ENCODE measurements at places on chromosomes 2 and 18.

DNA sequence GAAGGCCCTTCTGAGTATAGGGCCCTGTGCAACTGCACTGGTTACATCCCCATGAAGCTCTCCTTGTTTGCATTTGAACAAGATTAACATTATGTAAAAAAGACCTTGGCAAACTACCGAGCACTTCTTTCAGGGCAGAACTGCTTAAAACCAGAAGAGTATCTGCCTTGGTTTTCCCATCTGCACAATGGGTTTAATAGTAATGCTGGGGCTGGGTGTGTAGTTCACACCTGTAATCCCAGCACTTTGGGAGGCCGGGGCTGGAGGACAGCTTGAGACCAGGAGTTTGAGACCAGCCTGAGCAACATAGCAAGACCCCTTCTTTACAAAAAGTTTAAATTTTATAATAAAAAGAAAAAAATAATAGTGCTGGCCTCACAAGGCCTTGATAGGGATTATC lies 8.5 kb downstream of the PLA2R1 start:
- no peak for DNase-seq

DNA sequence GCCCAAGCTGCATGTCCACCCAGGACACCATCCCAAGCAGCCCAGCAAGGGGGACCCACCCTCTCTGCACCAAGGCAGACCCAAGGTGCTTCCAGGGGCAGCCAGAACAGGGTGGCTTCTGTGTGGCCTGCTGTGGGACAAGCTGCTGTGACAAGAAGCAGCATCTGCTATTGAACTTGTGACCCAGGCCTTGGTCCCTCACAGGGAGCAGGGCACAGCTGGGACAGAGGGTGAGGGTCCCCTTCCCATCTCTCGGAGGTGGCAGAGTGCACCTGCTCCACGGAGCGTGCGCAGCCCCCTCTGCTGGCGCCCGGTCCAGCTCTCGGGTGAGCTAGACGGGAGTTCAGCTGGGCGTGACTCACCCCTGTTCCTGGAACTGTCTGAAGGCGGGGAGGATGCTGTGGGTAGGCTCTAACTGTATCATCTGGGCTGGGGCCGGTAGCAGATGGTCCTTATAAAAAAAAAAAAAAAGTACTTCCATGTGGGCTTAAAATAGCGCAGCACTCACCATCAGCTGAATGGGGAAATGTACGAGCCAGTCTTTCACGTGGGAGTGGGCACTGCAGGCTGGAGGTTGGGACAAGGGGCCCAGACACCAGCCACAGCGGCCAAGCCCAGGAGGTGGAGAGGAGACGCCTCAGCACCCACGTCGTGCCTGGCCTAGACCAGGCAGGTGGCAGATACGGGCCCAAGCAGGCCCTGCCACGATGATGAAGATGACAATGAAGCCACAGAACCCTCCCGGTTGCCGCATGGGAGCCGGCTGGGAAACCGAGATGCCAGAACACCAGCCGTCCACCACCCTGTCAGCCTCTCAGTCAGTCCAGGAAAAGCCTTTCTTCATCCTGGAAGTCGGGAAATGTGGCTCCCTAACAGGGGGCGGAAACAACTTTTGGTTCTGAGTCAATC lies 136.8 kb upstream of the ID2 start:
- DNase-seq = peak; percentile 92

- no peak for DNase-seq
Observed at GRCh38 chr2:240160291-240161086, 20.0 kb upstream of the OTOS start.

DNA sequence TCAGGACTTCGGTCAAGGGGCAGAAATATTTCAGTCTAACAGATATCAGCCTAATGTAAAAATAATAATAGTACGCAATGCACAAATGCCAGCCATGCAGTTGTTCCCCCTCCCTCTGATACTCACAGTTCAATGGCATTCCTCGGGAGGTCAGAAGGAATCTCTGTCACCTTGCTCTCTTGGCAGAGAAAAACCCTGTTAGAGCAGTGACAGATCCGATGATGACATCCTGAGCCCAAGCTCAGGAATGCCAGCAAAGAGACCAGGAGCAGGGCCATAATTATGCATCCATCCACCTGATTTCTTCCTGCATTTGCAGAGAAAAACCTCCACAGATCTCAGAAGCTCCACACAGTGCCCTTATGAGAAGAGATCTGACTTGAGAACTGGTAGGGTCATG lies at the start of gene FSHR:
Gene FSHR (minus strand): TSS at position 376 of the 400 bp plus-strand sequence. CDS start 98 bp downstream, at position 278.
- DNase-seq = no peak

DNA sequence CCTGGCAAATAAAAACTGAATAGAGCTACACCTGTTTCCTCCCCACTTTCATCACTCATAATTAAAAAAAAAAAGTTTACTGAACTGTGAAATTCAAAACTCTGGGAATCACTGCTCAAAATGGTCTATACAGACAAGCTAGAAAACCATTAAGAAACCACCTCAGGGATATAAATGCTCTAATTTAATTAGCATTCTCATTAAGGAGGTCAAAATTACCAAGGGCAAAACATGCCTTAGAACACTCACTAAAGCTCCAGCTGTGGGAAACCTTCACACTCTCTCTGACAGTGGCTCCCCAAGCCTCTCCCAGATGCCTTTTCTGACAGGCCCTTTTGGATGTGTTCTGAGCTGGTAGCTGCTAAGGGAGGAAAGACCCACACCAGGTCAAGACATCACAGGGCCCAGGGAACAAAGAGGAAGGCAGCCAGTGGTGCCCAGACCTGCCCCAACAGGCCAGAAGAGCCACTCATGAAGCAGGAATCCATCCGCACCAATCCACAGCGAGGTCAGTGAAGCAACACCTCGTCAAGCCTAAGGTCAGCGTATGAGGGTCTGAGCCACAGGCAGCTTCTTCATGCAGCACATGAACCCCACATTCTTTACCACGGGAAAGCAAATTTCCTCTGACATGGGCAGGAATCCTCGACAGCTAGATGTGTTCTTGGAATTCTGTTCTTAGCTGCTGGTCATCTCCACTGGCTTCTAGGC lies 35.6 kb downstream of the XDH start:
- DNase-seq = no peak

GRCh38 chr2:150681120-150681804 lies 193.8 kb upstream of the RND3 start:
- DNase-seq = no peak

- DNase-seq = no peak
Observed at GRCh38 chr2:88227446-88227845, 57.3 kb downstream of the THNSL2 start.

- no peak for DNase-seq
Observed at GRCh38 chr18:67376372-67376771, 140.1 kb downstream of the DSEL start.

DNA sequence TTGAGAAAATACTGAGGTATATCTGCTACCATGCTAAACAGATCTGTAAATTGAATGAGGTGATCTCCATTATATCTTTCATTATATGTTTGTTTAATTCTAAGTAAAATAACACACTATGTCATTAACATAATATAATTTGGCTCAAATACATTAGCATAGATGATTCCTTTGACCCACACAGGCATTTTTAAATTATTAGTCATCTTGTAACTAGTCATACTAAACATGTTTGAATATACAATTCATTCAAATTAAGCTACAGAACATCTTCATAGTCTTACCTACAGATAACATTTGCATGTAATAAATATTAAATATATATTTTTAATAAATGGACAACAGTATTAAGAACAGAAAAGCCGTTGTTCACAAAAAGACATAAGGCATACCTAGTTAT lies 52.7 kb upstream of the KYNU start:
- no peak for DNase-seq

DNA sequence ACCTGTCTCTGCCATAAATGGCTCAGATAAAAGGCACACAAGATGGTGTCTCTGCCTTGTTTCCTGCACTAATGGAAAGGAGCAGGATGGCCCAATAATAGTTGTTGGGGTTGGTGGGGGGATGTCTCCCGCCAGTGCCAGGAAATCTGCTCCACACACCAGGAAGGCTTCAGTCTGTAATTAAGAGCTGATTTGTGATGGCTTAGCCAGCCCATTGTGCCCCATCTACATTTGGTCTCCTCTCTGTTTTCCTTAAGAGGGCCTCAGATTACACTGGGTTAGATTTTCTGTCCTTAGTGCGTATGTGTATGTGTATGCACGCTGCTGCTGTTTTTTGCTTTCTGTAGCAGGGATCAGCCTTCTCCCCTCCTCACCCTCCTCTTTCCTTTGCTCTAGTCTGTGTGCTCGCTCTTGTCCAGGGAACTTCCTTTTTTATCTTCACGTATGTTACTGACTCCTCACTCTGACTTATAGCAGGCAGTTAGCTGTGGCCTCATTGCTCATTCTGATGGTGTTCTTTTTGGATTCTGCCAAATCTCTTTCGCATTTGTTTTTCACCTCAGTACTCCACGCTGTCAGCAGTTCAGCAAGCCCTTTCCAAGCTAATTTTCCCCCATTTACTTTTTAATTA lies 33.4 kb upstream of the MGAT5 start:
- no peak for DNase-seq

GRCh38 chr18:33556846-33557245 lies 21.2 kb upstream of the ASXL3 start:
- DNase-seq = no peak

DNA sequence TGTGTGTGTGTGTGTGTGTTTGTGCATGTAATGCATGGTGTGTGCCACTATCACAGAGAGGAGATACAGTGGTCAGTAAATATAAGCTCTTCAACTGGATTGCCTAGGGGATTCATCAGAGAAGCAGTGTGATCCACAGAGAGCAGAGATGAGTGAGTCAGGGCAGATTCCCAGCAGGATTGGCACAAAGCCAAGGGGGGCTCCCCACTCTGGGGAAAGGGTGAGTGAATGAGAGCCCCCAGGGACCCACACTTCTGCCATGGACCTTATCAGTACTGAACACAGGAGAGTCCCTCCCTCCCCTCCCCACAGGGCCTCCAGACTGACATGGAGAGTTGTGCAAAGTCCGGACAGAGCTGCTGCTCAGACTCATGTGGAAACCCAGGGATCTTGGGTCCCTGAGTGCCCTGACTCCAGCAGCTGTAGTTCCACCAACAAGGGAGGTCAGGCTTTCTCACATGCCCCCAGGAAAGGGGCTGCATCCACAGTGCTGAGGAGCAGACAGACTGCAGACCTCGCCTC lies 748.8 kb downstream of the NR4A2 start:
- no peak for DNase-seq

DNA sequence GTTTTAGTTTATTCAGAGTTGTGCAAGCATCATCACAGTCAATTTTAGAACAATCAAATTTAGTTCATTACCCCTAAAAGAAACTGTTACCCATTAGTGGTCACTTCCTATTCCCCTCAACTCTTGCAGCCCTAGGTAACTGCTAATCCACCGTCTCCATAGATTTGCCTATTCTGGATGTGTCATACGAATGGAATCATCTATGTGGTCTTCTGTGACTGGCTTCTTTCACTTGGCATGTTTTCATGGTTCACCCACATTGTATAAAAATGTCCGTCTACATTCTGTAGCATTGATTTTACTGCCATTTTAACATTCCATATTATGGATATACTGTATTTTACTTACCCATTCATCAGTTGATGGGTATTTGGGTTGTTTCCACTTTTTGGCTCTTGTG lies 5.3 kb upstream of the CEP68 start:
- DNase-seq = no peak

GRCh38 chr2:227821043-227821942 lies 7.7 kb downstream of the CCL20 start:
- DNase-seq = no peak

DNA sequence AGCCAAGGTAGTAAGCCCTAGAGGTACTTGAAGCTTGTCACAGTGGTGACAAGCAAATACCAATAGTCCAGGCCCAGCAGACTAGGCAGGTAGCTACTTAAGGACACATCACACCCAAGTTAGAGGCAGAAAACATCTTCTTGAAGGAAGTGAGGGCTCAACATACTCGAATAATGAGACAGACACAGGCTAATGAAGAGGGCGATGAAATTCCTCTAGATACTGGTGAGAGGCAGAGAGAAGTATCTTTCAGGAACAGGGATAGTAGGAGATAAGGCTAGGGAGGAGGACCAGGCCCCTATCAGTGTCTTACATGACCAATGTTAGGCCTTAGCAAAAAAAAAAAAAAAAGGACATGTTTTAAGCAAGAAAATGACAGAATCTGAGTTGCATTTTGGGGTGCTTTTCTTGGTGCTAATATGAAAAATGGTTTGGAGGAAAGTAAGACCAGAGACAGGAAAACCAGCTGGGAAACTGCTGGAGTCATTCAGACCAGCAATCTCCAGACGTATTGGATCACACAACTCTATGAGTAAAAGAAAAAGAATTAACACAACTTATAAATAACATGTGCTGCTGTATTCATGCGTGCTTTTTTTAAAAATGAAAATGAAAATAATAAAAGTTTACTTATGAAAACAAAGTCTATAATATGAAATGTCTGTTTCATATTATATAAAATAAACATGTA lies 37.7 kb downstream of the COBLL1 start:
- no peak for DNase-seq

- DNase-seq = no peak
Observed at GRCh38 chr2:128477026-128477820, 158.6 kb upstream of the HS6ST1 start.

DNA sequence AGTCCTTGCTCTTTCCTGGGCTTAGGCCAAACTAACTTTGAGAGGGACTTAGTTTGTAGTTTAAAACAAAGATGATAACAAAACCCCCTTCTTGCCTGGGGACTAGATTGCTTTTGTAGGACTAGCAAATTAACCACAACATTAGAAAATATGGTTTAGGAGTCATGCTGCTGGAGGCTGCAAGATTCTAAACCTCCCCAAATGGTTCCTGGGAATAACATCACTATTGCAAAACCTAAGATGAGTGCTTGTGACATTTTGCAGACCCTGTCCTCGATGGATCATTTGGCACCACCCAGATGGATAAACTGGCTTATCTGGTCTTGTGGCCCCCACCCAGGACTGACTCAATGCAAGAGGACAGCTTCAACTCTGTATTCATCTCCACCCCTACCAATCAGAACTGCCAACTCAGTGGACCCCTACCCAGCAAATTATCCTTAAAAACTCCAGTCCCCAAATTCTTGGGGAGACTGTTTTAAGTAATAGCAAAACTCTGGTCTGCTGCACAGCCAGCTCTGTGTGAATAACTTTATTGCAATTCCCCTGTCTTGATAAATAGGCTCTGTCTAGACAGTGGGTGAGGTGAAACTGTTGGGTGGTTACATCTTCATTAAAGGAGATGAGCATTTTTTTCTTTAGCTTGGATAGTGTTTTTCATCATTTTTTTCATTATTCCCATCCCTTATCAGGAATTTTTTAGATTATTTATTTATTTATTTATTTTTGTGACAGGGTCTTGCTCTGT lies 58.9 kb downstream of the SPTBN1 start:
- DNase-seq = no peak

- DNase-seq = no peak
Observed at GRCh38 chr2:238929242-238930081, 81.6 kb downstream of the TWIST2 start.

- DNase-seq = no peak
Observed at GRCh38 chr2:179461420-179461819, 196.8 kb upstream of the SESTD1 start.

- DNase-seq = peak; percentile 61
Observed at GRCh38 chr2:38665854-38666555, at the start of gene GALM. Gene GALM (plus strand): TSS chr2:38666114. CDS start chr2:38666162, 48 bp downstream.

GRCh38 chr2:56444339-56444738 lies 260.5 kb downstream of the CCDC85A start:
- no peak for DNase-seq
